ENCODE measurements at places on chromosomes 6 and 20.

- DNase-seq = no peak
Measured at GRCh38 chr20:38538789-38539188, 42.2 kb upstream of the ADIG start.

DNA sequence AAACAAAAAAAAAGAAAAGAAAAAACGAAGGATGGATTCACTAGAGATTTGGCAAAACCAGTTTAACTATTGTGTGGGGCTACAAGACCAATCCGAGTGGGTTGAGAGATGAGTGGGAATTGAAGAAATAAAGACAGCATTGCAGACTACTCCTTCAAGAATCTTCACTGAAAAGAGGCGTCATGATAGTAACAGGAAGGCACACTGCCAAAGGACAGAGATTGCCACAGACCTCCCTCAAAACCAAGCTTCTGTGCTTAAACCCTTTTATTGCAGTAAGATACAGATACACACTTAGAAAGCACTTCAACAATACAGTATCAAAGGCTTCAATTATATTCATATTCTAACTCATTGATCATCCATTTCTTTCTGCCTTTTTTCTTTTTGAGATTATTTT, 103.9 kb downstream of the IPCEF1 start:
- DNase-seq = no peak

GRCh38 chr6:25640446-25640845, 11.6 kb upstream of the SCGN start:
- no peak for DNase-seq

DNA sequence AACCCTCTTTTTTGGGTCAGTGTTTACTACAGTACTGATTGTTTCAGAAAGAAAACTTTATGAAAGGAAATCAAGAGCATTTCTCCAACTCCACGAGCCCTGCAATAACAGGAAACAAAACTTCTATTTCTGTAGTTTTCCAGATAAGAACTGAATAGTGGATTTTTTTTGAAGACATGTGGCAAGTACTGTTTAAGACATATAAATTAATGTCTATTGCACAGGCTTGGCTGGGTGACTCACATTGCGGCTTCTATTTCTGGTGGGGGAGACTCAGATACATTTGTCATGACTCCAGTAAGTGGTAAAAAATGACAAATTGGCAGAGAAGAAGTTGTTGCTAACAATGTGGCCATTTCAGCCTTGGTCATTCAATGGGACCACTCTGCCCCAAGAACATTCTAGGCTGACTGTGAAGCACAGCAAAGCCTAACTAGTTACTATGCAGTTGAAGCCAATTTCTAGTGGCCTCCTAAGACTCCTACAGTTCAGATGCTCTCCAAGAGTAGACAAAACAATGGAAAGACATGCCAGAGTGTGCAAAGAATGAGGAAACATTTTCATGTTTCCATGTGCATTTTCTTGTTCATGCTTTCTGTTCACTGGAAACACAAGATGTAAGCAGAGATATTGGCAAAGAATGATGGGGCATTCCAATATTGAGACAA, 200.9 kb downstream of the EDN1 start:
- DNase-seq = no peak

DNA sequence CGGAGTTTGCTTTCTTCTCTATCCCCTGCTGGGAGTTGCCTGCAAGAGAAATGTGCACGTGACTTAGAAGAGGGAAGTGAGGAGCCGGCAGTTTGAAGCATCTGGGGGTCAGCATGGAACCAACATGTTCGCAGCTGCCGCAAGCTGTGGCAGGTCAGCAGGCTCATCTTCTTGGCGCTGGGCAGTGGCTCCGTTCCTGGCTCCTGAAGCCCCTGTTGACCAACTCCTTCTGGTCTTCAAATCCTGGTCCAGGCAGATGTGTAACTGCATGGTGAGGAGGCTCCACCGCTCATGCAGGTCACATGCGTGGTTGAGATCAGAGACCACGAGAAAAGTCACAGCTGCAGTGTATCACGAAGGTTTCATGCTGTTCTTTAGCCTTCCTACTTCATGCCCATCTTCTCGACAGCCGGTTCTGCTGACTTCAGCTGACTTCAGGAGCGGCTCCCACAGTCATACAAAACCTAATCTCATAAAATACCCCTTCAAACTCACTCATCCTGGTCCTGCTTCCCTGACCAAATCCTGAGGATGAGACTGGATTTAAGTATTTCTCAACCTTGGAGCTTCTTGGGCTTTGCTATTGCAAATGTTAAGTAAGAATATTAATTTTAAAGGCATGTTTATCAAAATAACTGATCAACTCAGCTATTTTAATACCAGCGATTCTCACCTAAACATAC, 44.9 kb upstream of the BCAS1 start:
- DNase-seq = no peak

DNA sequence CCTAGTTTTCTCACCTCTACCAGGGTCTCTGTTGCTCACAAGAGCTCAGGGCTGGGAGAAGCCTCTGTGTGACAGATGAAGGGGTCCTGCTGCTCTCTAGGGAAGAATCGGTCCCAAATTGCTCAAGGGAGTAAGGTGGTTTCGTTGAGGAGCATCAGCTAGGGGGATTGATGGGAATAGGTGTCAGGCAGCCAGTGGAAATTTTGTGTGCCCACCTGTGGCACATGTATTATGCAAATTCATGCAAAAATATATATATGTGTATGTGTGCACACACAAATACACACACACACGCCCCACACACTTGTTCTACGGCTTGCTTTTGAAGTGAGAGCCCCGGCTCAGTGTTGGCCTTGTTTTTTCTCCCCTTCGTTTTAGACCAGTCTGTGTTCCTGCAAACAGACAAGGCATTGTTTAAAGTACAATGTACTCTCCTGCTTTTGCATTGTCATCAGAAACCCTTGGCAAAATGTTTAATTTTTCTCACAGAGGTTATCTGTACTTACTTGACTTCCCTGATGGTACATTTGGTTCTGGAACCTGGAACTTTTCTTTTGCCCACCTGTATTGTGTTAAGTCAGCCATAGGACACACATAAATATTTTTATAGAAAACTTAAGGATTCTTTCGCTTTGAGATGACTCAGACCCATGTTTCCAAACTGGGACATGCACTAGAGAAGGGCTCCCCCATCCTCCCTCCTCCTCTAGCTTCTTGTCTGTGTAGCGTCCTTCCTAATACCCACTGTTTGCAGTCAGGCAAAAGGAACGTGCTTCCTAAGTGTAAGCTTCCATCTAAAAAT, 26.7 kb downstream of the FOXO3 start:
- no peak for DNase-seq
